ENCODE measurements at places on chromosomes 7 and 10. TPM values are rescaled to one million over a fixed set of nuclear protein-coding genes. Genes with fewer than 3 reads are reported as not detected.

DNA sequence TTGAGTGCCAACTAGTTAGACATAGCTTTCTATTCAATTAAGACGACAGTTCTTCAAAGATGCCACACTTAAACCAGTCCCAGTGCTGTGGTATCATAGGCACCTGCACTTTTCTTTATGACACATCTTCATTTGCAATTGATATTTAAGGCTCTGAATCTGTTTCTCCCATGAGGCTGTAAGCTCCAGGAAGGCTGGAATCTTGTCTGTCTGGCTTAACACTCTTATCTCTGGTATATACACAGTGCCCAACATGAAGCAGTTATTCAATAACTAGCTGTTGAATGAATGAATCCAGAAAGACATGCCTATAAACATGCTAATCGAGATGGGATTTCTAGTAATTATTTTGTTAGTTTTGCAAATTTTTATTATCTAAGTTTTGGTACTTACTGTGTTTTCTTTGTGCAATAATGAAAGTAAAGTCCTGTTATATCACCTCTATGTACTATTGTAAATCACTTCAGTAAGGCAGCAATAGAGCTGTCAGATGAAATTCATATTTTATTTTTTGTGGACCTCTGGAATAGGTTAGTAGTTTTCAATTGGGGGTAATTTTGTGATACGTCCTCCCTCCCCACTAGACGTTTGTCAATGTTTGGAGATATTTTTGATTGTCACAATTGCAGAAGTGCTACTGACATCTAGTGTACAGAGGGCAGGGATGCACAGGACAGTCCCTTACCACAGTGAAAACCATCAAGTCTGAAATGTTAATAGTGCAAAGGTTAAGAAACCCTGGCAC lies 51.3 kb upstream of the STEAP4 start:
- DNase-seq: no peak

DNA sequence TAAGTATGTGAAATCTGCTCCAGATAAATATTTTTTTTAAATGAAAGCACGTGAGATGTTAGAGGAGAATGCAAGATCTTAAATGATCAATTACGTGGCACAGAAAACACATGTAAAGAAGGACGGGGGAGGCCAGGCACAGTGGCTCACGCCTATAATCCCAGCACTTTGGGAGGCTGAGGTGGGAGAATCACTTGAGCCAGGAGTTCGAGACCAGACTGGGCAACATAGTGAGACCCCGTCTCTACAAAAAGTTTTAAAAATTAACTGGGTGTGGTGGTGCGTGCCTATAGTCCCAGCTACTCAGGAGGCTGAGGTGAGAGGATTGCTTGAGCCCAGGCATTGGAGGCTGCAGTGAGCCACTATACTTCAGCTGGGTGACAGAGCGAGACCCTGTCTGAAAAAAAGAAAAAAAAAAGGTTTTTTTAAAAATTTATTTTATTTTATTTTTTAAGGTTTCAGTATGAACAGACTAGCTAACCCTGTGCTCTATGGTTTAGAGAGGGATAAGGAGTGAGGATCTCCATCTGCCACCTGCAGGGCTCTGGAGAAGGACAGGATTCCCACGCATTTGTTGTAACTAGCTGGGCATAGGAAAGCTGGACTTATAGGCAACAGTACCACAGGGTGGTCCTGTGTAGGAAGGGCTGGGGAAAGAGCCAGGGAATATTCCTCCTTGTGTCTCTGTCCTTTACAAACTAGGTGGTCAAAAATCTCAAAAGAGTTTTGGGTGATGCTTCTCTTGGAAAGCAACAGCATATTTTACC lies 113.2 kb downstream of the SPAG6 start:
- no peak for DNase-seq

DNA sequence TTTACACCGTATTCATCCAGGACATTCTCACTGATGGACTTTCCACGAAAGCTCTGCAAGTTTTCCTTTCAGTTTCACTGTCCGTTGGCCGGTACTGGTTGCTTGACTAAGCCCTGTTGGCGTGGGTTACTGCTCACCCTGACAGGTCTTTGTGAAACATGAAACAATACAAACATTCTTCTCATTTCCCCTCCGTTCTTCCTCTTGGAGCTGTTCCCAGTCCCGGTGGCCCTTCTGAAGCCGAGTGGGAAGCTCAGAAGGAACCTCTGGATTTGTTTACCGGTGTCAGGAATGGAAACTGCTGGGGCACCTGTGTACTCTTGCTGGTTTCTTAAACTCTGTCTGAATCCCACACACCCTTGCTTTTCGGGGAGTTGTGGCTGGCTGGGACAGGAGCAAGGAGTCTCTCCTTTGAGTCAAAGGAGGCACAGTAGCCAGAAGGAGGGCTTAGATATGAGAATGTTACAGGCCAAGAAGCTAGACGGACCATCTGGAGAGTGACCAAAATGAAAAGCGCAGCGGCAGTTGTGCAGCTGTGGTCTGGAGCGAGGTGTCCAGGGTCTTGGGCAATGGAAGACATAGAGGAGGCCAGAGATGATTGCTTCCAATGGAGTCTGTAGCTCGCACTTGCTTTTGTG lies 45.7 kb downstream of the LYZL2 start:
- DNase-seq: peak; percentile 59

GRCh38 chr10:73404690-73405089 lies 9.2 kb downstream of the ANXA7 start:
- DNase-seq: no peak

- no peak for DNase-seq
These were observed 80.0 kb downstream of the FBXL13 start for GRCh38 chr7:102994567-102994966.

DNA sequence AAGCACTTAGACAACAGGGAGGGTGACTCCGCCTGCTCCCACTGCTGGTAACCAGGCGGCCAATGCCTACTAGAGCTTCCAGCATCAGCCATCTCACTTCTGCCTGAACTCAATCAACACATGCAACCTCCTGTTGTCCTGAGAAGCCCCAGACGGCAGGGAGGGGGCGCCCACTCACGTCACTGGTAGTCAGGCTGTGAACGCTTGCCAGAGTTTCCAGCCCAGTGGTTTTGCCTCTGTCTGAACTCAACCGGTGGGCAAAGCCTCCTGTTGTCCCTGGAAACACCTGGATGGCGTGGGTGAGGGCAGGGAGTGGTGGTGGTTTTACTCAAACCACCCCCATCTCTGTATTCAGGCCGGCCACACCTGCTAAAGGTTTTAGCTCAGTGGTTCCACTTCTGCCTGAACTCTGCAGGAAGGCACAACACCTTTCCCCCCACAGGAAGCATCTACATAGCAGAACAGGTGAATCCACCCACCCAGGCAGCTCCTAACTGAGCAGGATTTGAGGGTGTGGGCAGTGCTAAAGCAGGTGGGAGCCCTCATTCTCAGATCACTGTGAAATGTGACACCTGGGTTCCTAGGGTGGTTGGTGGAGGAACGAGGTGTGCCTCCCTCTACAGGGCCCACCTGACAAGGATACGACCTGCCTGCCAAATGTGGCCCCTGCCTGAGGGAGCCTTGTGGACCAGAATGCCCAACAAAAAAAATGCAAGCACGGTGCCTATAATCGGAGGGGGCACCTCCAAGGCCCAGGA lies 563.0 kb upstream of the SEMA3D start:
- no peak for DNase-seq

GRCh38 chr10:113992471-113993011 lies 51.1 kb upstream of the ADRB1 start:
- no peak for DNase-seq

GRCh38 chr7:78018641-78019446 lies 220.3 kb downstream of the PHTF2 start:
- peak; percentile 81 for DNase-seq

GRCh38 chr7:37707754-37708485 lies 24.4 kb downstream of the GPR141 start:
- DNase-seq: peak; percentile 33

DNA sequence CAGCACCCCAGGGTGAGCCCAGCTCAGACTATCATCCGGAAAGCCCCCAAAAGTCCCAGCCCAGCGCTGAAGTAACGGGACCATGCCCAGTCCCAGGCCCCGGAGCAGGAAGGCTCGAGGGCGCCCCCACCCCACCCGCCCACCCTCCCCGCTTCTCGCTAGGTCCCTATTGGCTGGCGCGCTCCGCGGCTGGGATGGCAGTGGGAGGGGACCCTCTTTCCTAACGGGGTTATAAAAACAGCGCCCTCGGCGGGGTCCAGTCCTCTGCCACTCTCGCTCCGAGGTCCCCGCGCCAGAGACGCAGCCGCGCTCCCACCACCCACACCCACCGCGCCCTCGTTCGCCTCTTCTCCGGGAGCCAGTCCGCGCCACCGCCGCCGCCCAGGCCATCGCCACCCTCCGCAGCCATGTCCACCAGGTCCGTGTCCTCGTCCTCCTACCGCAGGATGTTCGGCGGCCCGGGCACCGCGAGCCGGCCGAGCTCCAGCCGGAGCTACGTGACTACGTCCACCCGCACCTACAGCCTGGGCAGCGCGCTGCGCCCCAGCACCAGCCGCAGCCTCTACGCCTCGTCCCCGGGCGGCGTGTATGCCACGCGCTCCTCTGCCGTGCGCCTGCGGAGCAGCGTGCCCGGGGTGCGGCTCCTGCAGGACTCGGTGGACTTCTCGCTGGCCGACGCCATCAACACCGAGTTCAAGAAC lies 1.1 kb downstream of the VIM start:
- DNase-seq: peak; percentile 96

GRCh38 chr7:55526770-55527169 lies 45.5 kb downstream of the VOPP1 start:
- DNase-seq: no peak

DNA sequence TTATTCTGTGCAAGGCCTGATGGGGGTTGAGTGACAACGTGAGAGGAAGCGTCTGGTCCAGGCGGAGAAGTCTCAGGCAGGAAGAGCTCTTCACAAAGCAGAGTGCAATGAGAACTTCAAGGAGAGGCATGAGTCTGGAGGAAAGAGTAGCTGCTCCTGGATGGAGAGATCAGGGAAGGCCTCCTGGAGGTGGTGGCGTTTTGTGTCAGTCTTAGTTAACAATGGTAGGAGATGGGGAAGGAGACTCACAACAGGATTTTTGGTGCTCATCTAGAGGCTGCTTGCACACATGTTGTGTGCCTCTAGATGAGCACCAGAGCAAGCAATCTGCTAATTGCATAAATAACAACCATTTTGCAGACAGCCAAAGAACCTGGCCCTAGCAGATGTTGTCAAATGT lies 442.8 kb upstream of the PODXL start:
- DNase-seq: no peak

- no peak for DNase-seq
These were observed 176.0 kb downstream of the ZNF365 start for GRCh38 chr10:62550173-62550572.

DNA sequence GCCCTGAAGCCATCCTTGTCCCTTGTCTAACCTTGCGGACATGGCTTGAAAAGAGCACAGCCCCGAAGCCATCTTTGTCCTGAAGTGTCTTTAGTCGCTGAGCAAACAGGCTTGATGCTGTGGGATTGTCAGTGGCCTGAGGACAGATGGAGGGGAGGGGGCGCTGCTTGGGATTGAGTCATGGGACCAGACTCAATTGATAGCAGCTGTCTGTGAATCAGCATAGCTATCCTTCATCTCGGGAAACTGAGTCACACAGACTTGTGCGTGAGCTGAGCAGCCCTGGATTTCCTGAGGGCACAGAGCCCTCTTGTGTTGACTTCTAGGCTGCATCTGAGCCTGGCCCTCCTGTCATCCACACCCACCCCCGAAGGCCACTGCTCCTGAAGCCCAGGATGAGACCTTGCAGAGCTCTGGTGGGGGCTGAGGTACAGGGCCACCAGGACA lies 14.4 kb downstream of the MYO1G start:
- no peak for DNase-seq

- DNase-seq: no peak
These were observed 102.8 kb downstream of the PLPP4 start for GRCh38 chr10:120559800-120560199.

GRCh38 chr7:117458977-117459583 lies 20.7 kb upstream of the CFTR start:
- DNase-seq: no peak

GRCh38 chr10:129272176-129272575 lies 194.9 kb upstream of the MGMT start:
- DNase-seq: peak; percentile 86

GRCh38 chr7:3695602-3696001 lies 394.6 kb downstream of the SDK1 start:
- DNase-seq: no peak

DNA sequence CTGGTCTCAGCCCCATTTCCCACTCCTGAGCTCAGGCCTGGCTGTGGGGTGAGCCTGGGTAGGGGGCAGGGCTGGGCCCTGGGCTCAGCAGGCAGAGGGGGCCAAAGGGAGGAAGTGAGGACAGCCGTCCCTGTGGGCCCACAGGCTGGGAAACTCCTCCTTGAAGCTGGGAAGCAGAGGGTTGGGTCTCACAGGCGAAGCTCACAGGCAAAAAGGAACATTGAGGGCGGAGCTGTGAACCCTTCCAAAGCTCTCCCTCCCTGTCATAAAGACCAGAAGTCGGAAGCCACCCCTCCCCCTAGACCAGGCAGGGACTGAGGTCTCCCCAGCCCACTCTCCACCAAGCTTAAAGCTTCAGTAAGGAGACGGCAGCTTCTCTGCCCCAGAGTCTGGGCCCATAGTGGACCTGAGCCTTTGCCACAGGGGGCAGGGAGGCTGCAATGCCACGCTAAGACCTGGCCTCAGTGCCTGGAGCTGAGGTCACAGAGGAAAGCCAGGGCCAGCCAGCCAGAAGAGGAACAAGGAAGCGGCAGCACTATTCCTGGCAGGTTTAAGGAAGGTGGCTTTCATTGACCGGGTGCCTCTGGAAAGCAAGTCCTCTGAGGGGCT lies 1.0 kb upstream of the KCP start:
- DNase-seq: peak; percentile 91

DNA sequence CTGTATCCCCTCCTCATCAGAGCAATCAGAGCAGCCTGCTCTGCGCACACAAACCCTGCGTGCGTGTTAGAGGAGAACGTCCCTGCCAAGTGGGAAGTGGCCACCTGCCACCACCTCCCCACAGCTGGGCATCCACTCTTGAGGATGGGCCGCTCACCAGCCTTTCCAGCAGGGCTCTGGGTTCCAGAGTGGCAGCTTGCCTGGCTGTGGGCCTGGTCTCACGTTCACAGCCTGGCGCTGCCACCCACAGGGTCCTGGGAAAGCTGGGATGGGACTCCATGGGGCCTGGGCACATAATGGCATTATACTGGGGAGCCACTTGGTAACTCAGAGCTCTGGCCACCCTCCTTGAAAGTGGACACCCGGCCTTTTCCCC lies 151.1 kb upstream of the PPP2R2D start:
- DNase-seq: no peak

GRCh38 chr10:13298748-13299436 lies 972 bp downstream of the PHYH start:
- no peak for DNase-seq

The NXPH1 gene
- 0.17 TPM for total RNA-seq

The GPR141 gene
- total RNA-seq: 5.6 TPM

The SH2B2 gene
- 9.7 TPM for total RNA-seq

The JMJD1C gene
- total RNA-seq: 233 TPM

The CALHM2 gene
- 43.2 TPM for total RNA-seq

The ARMC10 gene
- 33.6 TPM for total RNA-seq

The SPDYE16 gene
- 0.28 TPM for total RNA-seq

The PBLD gene
- total RNA-seq: 12.5 TPM

The EN2 gene
- total RNA-seq: 0.06 TPM

The PTTG1IP2 gene
- not detected for total RNA-seq
